ENCODE measurements at places on chromosomes 6 and 20.

DNA sequence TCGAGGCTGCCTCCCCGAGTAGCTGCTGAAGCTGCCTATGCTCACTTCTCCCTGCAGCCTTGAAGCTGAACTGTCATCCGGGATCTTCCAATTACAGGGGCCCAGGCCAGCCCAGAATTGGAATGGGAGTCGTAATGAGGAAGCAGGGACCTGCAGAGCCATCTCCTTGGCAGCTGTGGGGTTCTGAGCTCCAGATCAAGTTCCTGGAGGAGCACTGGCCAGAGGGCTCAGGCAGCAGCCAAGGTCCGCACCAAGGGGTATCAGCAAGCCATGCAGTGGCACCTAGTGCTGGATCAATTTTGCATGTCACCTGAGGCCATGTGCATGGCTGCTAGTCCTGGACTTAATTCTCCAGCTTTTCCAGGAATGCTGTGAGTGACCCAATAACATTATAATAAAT, 163.2 kb upstream of the TSHZ2 start:
- DNase-seq = no peak

- DNase-seq = no peak
Measured at GRCh38 chr6:116887168-116887567, 10.1 kb downstream of the RFX6 start.

DNA sequence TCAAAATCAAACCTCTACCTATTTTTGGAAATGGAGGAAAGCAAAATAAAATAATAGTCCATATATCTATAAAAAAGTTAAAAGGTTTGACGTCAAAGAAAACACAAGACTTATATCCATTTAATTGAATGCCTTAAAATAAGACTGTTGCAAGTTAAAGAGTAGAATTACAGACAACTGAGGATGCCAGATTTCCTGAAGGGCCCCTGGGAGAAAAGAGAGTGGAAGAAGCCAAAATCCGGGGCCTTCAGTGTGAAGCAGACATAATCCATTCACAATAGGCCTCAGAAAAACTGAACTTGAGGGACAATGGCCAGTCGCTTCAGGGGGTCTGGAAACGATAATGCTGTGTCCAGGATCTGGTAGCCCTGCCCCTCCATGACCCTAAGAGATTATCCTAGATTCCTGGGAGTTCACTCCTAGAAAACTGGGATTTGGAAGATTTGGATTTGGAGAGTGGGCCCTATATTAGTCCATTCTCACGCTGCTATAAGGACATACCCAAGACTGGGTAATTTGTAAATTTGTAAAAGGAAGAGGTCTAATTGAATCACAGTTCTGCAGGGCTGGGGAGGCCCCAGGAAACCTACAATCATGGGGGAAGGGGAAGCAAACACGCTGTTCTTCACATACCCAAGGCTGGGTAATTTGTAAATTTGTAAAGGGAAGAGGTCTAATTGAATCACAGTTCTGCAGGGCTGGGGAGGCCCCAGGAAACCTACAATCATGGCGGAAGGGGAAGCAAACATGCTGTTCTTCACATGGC, 94.0 kb upstream of the SLC2A12 start:
- no peak for DNase-seq

DNA sequence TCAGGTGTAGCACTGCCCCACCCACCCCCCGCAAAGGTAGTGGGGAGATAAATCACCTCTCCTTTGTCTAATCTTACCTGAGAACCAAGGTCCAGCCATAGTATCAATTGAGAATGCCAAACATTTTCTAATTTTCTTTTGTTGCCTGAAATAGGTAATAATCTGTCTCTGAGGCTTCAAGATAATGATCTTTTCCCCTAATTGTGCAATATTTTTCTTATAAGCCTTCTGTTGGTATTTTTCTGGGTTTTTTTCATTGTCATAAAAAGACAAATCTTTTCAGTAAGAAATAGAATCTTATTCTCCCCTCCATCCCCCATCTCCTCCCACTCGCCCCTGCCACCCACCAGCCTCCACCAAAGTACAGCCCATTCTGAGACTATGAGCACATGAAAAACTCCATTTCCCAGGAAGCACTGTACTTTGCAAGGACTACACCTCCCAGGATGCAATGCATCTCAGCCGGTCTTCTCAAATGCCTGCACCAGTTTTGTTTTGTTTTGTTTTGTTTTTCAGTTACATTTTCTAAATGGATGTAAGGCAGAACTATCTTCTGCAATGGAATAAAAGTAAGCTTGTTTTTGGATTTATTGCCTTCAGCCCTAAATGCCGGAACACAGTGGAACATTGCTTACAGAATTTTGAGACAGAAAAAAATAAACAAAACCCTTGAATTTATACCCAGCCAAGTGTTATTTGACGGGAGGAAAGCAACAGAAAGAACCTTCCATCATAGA, 268.0 kb downstream of the TFAP2A start:
- DNase-seq = no peak

DNA sequence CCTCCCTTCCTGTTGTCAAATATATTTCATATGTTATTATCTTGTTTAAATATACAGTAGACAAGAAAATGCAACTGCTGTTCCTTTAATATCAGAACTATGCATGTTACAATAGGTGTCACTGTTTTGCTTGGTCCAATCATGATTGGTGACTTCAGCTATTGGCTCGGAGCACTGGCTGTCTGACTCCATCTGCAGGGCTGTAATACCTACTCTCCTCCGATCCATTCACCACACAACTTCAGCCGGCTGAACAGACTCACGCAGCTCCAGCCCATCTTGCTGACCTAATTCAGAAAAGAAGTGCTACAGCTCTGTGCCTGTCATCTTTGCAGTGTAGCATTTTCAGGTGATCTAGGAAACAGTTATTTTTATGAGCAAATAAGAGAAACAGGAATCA, at the start of gene BTBD3:
TSS of gene BTBD3 (plus strand) at position 231 of the 400 bp plus-strand sequence. CDS start 383 bp downstream, outside the sequence.
- DNase-seq = no peak

DNA sequence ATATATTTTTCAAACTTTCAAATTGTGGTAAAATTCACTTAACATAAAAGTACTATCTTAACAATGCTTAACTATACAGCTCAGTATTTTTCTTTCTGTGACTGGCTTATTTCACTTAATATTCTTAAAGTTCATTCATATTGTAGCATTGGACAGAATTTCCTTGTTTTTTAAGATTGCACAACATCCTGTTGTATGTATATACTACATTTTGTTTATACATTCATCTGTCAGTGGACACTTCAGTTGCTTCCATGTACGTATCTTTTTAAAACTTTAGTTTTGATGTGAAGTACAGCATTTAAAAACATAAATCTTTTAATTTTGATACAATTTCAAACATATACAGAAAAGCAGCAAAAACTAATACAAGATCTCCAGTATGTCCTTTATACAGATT, 220.7 kb downstream of the ZFAND3 start:
- no peak for DNase-seq

DNA sequence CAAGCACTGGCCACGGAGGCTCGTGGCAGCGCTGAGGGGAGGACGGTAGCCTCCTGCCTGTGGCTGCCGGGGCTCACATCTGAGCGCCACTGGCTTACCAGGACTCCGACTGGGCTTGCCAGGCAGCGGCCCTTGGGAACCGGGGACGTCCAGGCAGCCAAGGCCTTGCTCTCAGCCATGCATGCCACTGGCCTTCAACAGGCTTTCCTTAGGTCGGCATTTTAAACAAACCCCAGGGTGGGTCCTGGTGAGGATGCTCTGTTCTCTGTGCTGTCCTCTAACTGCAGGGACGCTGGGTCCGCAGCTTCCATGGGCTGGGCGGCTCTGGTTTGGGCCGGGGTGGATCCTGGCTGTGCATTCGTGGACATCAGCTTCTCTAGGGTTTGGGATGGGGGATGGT, 59.1 kb upstream of the BHLHE23 start:
- DNase-seq = no peak

DNA sequence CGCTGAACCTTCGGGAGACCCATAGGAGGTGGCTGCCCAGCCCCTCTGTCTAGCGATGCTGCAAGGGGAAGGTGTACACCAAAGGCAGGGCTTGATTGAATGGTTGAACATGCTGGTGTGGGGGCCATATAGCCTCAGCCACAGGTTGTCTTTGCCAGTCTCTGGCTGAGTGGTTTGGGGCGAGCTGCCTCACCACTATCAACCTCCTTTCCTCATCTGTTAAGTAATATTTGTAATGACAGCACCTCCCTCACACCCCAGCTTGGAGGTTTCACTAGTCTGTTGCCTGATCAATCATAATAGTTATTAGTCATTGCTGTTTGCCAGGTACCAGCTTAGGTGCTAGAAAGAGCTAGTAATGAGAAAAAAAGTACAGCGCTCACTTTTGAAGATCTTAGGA, 11.8 kb upstream of the ZNF831 start:
- DNase-seq = no peak

- DNase-seq = no peak
Measured at GRCh38 chr20:36439040-36439730, 102.1 kb upstream of the MYL9 start.

GRCh38 chr20:53463101-53463972, 130.3 kb downstream of the ZNF217 start:
- DNase-seq = no peak

DNA sequence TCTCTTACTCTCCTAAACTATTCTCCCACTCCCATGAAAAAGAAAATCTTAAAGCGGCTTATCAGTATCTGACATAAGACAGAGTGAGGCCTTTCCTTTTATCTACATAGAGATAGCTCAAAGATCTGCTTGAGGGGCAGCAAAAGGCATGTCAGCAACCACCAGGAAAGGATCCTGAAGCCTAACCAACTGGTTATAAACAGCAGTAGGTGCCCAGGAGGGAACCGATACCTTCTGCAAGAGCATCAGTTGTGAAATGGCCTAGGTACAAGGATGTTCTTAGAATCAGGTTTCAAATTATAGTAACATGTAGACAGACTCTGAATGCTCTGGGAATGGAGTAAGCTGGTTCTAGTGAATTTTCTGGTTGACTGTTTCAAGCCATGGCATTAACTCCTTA, 21.4 kb downstream of the JARID2 start:
- DNase-seq = no peak

DNA sequence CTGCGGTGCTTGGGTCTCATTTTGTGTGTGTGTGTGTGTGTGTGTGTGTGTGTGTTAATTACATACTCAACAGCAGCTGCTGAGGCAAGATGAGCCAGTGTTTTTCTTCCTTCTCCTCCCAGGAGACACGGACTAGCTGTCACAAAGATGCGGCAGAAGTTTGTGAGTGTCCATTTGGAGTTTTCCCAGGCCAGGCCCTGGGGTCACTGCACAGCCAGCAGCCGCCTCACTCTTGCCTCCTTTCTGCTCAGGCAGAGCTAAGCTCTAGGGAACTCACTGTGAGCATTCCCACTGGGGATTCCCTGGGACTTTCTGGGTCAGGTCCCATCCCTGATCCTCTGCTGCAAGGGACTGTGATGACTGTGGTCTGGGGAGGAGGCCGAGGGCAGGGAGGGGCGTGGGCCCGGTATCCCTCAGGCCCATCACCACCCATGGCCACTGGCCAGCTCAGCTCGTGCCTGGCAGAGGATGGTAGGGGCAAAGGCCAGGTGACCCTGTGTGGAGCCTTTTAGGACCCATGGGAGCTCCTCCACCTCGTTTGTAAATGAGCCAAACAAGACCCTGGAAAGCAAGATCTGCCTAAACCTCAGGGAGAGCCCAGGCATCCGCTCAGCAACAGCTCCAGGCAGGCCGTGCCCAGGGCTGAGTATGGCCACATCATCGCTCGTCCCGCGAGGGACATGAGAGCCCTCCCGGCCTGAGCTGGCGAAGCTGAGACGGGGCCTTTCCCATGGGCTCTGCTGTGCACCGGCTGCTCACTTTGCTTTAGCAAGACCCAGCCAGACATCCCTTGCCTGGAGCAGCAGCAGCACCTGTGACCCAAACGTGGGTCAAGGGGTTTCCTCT, 102.0 kb downstream of the PSMB1 start:
- no peak for DNase-seq

DNA sequence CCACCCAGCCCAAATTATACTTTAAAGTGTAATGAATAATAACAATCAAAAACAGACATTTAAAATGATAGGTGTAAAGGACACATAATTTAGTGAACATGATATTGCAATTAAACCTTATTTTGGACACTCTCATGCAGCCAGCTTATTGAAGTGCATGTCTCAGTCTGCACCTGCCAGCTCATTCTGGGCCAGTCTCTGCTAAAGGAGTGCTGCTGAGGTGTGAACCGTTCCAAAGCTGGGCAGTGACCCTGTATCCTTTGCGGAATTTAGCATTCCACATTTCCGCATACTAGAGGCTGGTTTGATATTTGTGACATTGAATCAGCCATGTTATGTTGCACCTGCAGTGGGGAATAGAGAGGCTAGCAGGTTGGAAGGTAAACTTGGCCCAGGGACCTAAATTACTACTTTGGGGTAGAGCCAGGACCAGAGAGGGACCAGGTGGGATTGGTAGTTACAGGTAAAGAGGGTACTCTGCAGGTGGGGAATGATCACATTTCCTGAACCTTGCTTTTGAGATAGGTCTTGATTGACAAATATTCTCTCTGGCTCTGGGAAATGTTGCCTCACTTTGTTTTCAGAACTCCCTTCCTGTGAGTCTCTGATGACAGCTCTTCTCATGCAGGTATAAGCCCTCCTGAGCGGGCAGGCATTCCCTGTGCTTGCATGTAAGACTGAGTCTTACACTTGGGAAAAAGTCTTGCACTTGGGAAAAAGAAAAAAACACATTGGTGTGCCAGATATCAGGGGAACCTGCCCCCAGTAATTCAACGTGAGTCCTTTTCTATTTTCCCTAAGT, 26.2 kb downstream of the TULP4 start:
- no peak for DNase-seq

DNA sequence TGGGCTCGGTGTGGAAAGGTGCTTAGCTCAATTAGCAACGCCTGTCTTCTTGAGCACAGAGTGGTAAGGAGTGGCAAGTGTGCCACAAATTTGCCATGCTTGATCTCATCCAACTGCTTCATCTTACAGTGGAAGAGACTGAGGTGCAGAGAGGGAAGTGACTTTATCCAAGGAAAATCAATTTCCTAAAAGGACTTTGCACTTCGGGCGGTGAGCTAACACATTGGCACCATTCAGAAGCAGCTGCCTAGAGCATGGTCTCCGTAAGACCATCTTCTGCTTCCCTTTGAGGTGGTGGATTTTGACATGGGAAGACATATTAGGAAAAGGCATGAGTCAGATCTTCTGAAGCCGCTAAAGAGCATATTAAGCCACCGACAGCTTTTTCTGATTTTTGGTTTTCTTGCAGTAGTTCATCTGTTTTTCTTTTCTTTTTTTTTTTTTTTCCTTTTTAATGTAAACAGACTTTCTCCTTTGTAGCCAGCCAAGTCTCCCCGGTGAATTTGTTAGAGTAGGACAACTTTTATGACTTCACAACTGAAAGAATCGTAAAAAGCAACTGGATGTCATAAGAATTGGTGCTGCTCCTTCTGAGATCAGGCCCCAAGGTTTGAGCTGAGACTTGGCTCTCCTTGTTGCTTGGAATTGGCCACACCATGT, 273.2 kb downstream of the CDC5L start:
- DNase-seq = no peak

GRCh38 chr6:130138116-130138908, 84.4 kb downstream of the SAMD3 start:
- no peak for DNase-seq

- DNase-seq = no peak
Measured at GRCh38 chr20:42474646-42475045, 715.1 kb downstream of the PTPRT start.

GRCh38 chr6:143232849-143233248, 172.2 kb downstream of the AIG1 start:
- DNase-seq = no peak
